HL-60 (cell line): ENCODE measurements at places on chromosomes 2 and 18.

GRCh38 chr18:2535419-2535910, 35.8 kb downstream of the METTL4 start:
- no peak for DNase-seq

DNA sequence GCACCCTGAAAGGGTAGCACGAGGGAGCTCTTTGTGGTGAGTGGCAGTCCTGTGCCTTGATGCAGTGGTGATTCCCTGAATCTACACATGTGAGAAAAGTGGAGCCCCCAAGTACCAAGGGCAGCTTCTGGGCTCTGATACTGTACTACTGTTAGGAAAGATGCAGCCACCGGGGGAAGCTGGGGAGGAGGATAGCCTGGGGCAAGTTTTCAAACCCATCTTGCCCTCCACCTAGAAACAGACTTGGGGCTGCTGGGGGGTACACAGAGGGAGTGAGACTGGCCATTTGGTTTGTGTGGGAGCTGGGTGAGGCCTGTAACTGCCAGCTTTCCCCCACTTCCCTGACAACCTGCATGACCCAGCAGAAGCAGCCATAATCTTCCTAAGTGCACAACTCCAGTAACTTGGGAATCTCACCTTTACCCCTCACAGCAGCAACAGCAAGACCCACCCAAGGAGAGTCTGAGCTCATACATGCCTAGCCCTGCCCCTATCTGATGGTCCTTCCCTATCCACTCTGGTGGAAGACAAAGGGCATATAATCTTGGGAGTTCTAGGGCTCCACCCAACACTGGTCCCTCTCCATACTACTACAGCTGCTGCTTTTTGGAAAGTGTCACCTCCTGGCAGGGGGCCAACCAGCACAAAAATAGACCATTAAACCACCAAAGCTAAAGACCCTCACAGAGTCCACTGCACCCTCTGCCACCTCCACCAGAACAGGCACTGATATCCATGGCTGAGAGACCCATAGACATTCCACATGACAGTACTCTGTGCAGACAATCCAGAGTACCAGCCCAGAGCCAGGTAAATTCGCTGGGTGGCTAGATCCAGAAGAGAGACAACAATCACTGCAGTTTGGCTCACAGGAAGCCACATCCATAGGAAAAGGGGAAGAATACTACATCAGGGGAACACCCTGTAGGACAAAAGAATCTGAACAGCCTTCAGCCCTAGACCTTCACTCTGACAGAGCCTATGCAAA, 8.2 kb downstream of the MALL start:
- no peak for DNase-seq

GRCh38 chr2:21924640-21925285, 801.0 kb downstream of the TDRD15 start:
- no peak for DNase-seq

DNA sequence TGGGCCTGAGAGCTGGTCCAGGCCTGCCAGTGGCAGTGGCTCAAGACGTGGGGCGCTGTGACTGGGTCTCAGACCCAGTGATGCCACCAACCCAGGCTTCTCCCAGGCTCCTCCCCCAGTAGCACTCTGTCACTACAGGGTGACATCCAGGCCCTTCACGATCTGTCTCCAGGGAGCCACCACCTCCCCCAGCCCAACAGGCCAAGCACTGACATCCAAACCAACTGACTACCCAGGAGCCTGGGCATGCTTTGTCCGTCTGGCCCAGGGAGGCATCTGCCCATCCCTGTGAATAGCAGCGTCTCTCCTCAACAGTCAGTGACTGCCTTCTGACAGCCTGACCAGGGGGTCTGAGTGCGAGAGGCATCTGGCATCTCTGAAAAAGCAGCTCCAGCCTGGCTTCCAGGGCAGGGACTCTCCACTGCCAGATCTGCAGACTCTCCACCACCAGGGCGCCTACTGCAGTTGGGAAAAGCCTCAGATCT, 13.0 kb downstream of the TEX44 start:
- DNase-seq: no peak

DNA sequence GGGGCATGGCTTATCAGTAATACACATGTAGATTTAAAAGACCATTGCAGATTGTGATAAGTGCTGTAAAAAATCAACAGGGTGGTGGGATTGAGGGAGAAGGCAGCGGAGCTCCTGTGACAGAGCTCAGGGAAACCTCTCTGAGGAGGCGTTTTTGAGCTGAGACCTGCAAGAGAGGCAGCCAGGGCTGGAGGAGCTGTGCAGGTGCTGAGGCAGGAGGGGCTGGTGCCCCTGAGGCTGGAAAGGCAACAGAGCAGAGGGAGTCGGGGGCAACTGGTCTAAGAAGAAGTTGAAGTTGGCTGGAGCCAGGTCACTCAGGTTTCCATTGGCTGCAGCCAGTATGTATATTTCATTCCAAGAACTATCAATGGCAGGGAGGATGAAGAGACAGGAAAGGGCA, 47.6 kb downstream of the KLHL29 start:
- no peak for DNase-seq
